ENCODE measurements at places on chromosomes 6 and 20.

DNA sequence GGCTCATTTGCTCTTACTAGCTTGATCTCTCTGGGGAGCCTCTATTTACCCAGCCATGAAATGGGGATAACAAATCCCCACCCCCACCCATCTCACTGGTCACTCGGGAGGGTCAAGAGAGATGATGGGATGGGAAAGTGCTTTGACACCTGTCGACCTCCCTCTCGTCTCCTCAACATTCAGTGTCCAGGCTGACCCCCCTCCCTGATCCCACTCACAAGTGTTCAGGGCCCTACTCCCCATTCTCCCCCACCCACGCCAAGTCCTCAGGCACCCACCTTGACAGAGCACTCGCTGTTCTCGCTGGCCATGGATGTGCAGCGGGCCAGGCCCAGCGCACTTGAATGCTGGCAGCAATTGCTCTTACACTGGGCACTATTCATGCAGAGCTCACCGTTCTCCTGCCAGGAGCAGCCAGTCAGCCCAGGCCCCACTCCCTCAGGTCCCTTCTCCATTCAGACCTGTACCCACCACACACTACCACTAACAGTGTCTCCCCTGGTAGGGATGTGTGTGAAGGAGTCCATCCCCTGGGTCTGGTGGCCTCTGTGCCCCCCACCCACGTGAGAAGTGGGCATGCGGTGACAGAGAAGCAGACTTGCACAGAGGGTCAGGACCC, 1.6 kb downstream of the CLPS start:
- DNase-seq: no peak

- DNase-seq: no peak
Measured at GRCh38 chr6:108803982-108804490, 44.2 kb upstream of the ARMC2 start.

GRCh38 chr20:57398901-57399535, 7.8 kb downstream of the RBM38 start:
- no peak for DNase-seq

DNA sequence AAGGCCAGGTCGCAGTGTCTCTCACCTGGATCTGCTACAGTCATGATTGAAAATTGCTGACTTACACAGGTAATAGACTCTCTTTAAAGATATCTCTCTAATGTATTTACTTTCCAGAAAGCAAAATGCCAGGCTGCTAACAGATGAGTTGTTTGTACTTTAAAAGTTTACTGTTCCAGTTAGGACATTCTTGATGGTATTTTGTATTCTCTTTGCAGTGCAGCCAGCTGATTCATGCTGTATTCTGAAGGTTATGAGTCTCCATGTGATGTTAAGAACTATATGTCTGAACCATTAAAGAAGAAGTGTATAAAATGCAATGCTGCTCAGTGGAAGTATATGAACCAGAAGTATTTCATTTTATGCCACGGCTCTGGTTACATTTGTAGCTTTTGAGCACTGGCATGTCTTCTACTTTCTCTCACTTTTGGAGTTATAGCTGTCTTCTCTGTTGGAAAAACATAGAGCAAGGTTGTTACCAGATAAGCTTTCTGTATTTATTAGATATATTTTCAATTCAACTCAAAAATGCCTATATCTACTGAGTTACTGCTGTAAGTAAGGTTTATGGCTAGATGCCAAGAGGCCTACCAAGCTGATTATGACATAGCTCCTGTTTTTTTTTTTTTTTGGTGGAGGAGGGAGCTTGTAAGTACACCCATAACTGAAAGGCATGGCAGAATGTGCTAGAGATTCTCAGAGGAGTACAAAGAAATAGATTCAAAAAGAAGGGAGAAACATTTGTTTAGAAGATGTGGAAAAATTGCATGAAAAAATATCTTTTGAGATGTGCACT, 130.5 kb upstream of the MAN1A1 start:
- DNase-seq: no peak

GRCh38 chr20:37303637-37304036, 14.2 kb downstream of the MANBAL start:
- no peak for DNase-seq

GRCh38 chr6:34174846-34175399, 29.0 kb upstream of the GRM4 start:
- DNase-seq: no peak

DNA sequence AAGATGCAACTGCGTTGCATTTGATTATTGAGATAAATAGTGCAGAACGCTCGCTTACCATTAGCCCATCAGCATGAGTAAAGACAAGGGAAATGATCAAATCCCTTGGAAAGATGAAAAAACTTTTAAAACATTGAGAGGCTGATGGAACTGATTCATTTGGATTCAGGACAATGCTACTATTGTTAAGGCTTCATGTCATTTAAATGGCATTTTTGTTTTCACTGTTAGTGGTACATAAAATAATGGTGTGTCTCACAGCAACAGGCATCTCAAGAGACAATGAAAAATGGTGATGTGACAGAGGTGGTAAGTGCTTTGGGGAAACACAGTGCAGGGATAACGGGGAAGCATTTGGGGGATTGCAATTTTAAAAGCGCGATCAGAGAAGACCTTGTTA, 159.7 kb upstream of the KCNG1 start:
- no peak for DNase-seq

- no peak for DNase-seq
Measured at GRCh38 chr6:108788416-108788815, 59.8 kb upstream of the ARMC2 start.

GRCh38 chr20:3472105-3472504, 1.3 kb downstream of the ATRN start:
- DNase-seq: no peak

All from ecto neural progenitor cell (in vitro differentiated cells).